ENCODE measurements at places on chromosomes 2 and 18.

DNA sequence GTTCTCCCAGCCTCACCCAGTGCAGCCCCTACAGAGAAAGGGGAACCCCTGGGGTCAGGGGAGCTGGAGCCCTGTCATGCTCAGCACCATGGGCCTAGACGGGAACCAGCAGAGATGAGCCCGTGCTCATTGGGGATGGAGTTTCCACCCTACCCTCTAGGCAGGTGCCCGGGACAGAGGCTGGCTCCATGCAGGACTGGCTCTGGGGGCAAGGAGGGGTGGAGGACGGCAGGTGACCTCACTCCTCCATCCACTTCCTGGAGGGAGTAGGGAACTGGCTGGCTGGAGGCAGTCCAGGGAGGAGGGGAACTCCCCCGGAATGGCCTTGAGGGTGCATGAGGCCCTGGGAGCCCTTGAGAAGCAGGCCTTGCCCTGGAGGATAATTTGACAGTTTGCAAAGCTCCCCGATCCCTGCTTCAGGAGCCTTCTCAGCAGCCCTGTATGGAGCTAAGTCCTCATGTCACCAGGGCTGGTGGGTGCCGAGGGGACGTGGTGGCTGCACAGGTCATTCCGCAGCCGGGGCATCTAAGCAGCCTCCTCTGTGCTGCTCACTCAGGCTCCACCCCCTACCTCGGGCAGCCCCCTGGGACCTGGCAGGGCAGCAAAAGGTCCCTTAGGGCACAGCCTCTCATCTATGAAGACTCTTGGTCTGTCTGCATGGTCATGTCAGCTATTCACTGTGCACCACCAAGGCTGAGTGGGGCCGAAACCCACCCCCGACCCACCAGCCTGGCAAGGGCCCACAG lies 2.1 kb downstream of the NEURL3 start:
- DNase-seq = no peak

DNA sequence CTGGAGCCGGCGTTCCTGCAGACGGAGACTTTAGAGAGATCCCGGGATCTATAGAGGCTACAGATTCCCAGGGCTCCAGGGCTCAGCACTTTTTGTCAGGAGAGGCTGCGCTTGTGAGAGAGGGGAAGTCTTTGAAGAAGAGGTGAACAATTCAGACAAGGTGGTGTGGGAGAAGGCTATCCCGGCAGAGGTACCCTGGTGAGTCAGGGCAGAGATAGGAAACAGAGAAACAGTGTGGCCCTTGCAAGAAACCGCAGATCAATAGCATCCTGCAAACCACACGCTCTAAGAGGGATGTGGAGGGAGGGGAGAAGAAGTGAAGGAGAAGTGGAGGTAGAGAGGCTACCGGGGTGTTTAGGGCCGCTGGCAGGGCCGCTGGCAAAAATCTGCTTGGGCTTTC lies 160.5 kb upstream of the APCDD1 start:
- no peak for DNase-seq

DNA sequence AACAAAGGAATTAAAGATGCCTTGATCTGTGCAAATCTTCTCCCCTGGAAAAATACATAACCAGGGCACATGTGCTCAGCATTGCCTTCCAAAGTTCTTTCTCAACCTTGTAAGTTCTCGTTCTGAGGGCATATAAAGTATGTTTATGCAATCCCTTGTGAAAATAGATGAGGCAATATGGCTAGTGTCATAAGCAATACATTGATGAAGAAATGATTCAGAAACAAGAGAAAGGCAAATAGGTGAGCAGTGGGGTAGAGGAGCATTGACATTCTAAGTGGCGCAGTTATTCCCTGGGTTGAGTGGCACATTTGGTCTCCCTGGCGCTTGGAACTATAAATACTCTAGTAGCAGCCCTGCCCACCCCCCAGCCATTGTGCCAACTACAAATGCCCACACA lies 57.4 kb upstream of the PGAP1 start:
- no peak for DNase-seq

GRCh38 chr2:64326578-64327050 lies 127.3 kb upstream of the LGALSL start:
- DNase-seq = no peak

DNA sequence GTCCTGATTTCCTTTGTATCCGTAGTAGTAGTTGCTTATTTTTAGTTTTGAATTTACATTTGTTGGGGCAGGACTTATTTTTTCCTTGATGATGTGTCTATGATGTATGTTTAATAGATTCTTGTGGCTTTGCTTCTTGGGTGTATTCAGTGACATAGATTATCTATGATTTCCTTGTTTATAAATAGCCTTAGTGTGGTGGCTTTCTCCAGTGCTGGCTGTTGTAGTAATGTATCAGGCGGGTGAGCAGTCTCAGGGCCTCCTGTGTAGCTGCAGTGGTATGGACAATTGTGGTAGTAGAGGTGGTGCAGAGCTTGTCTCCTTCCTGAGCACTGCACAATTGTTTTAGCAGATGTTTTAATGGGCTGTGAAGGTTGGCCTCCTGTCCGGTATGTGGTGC lies 60.5 kb downstream of the SMCHD1 start:
- DNase-seq = no peak

GRCh38 chr2:65436169-65436823 lies 3.9 kb upstream of the SPRED2 start:
- DNase-seq = peak; percentile 21

DNA sequence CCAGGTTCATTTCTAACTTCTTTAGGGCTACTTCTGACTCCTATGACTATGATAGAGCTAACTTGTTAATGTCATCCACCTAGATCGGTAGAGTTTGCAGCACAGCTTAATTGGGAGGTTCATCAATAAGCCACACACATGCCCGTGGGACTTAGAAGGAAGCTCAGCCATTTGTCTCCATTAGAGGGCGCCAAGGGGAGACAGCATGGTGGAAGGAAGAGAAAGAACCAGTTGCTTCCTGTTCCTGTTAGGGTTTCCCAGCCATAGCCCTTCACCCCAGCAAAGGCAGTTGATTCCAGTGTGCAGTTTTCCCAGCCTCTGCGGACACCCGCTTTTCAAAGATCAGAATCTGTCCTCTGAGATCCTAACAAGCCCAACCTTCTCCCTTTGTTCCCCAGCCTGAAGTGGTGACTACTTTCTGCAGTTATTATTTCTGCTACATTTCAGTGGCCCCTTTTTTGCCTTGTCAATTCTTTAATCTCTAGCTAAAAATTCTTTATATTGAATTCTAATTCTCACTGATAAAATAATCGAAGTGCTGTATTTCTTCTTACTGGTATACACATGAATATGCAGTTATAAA lies 30.3 kb downstream of the MAIP1 start:
- DNase-seq = peak; percentile 50

GRCh38 chr2:197200051-197200761 lies 110.4 kb downstream of the ANKRD44 start:
- DNase-seq = no peak

- no peak for DNase-seq
Measured at GRCh38 chr18:20966795-20967194, 144.8 kb downstream of the ROCK1 start.

DNA sequence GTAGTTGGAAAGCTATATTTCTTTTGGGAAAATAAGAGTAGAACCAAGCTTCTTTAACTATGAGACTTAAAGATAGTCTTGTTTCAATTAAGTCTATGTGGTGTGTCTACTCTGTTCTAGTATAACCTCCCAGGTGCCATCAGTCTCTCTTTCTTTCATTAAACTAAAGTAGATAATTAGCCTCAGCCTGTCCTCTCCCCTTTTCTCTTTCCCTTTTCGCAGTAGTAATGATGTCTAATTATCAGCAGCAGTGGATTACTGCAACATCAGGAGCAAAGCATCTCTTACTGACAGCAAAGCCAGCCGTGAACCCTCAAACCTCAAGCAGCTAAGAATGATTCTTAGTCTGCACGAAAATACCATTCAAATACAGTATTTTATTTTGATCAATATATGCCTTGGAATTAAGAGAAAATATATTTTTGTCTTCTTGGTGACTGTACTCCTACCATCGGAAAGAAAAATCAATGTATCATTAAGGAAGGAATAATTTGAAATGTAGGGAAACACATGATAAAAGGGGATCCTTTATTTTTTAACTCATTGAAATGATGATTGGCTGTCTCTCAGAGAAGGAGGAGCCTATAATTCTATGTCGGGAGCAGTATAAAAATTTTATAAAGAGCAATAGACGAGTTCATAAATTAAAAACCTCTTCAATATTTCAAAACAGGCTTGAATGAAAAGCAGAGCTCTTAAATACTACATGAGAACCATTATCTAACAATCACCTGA lies 4.5 kb downstream of the NOL4 start:
- DNase-seq = no peak

- DNase-seq = no peak
Measured at GRCh38 chr2:133418021-133418420, 150.2 kb downstream of the NCKAP5 start.

DNA sequence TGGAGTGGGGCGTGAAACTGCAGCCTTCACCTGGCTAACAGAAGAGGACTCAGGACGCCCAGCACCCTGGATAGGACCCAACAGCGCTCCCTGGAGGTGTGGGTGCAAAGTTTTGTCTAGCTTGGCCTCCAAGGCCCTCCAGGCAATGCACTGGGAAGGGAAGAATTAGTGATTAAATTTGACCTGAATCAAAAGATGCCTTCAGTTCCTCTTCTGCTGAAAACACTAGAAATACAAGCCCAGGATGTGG lies 779 bp upstream of the TRIB2 start:
- peak; percentile 81 for DNase-seq

GRCh38 chr2:112273349-112273748 lies 2.0 kb upstream of the ZC3H6 start:
- no peak for DNase-seq

GRCh38 chr2:142585785-142586184 lies 291.7 kb upstream of the KYNU start:
- no peak for DNase-seq

DNA sequence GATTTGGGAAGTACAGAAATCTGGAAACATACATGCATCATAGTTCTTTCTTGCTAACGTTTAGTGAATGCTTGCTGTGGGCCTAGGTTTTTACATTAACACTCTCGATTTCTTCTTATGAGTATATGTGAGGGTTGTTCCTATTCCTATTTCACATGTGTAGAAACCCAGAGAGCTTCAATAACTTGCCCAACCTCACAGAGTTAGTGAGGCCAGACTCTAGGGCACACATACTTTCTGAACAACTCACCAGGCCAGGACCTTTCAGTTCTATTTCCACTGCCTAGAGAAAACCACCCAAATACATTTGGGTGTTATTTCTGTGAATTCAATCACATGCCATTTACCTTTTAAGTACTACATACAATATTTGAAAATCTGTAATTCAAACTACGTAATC lies 8.2 kb upstream of the KCTD1 start:
- DNase-seq = no peak
